CD4-positive, alpha-beta T cell treated with Interleukin-12 subunit alpha and Interleukin-12 subunit beta, for 1 hour (primary cell): ENCODE measurements at places on chromosomes 6 and 20.

DNA sequence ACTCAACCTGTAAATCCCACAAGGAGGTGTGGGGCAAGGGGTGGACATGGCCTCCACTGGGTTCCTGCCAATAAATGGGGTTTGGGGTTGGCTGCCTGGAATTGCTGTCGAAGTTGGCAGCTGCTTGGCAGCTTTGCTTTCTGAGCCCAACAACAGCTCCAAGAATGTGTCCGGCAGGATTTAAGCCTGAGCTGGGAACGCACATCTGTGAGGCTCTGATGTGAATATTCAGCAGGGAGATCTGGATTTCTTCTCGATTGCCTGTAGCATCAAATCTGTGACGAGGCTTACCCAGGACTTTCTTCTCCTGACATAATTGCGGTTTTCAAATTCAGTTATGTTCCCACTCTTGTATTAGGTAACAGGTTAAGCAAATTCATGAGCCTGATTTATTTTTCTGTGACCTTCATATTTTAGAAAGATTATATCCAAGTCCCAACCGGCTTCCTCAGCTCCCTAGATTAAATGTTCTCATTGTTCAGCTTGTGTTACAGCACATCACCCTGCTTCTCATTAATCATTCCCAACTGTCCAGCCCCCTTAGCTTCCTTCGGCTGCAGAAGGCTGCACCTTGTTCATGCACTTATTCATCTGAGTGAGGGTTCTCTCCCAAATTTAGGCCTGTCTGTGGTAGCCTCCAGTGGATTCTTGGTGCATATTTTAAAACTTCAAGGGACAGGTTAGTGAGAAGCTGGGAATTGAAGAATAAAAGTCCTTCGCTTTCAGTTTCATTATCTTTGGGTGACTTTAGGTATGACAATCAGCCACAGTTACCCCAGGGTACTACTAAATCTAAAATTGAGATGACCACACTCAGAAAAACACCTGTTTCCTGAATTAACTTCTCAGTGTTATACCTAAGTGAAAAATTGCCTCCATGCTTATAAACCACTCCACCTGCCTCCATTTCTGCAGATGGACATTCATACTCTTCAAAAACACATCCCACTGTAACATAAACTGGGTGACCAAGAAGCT lies 310.0 kb downstream of the ESR1 start:
- no peak for DNase-seq

GRCh38 chr20:60215816-60216730 lies 257.9 kb downstream of the CDH26 start:
- DNase-seq, result no peak

- DNase-seq, result no peak
Observed at GRCh38 chr6:131572686-131573415, at the start of gene ARG1. Gene ARG1 (plus strand): TSS chr6:131573226. CDS start chr6:131573283, 57 bp downstream.

- DNase-seq, result no peak
Observed at GRCh38 chr6:43938178-43939105, 168.4 kb downstream of the VEGFA start.

- DNase-seq, result peak; percentile 87
Observed at GRCh38 chr6:33297956-33298772, 578 bp downstream of the RGL2 start.

DNA sequence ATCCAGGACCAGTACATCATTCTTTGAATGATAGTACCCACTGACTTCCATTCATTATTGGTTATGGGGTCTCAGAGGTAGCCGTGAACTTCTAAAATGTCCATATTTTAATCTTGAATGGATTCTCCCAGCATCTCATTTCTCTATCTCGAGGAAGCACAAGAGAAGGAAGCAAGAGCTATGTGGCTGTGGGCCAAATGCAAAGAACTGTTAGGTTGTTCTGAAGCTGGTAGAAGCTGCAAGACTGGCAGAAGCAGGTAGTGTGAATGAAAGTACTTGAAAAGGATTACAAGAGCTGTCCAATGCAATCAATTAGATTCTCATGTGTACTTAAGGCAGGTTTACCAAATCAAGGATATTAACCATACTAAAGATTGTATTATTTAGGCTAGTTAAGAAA lies 1131.8 kb downstream of the GRIK2 start:
- no peak for DNase-seq

GRCh38 chr20:63567386-63568169 lies 6.5 kb downstream of the HELZ2 start:
- peak; percentile 72 for DNase-seq

- DNase-seq, result no peak
Observed at GRCh38 chr20:14580418-14581074, 243.1 kb upstream of the FLRT3 start.
